ENCODE measurements at places on chromosomes 1 and 21. TPM values are rescaled to one million over a fixed set of nuclear protein-coding genes. Genes with fewer than 3 reads are reported as not detected.

DNA sequence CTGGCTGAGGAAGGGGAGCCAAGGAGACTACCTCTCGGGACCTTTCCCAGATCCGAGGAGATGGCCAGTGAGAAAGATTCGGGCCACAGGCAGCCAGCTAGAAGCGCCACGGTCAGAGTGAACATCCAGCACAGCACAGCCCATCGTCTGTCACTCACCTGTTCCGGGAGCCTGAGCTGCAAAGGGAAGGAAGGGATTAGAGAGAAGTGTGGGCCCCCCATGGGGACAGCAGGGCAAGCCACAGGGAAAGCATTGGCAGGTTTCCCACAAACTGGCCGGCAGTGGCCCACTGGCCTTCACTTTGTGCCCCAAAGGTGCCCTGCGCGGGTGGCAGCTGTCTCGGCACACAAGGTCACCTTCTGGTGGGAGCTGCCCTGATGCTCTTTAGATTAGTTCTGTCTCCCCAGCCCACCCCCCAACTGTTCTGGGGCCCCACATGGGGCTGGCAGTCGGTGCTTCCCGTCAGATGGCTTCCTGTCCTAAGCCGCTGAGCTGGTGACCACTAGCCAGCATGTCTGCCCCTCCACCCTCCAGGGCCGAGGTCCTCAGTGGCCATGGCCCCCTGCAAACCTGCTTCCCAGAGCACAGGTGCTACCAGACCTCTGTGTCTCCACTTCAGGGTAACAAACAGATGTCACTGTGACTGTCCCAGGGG lies 56.7 kb downstream of the LACTBL1 start:
- DNase-seq = no peak

DNA sequence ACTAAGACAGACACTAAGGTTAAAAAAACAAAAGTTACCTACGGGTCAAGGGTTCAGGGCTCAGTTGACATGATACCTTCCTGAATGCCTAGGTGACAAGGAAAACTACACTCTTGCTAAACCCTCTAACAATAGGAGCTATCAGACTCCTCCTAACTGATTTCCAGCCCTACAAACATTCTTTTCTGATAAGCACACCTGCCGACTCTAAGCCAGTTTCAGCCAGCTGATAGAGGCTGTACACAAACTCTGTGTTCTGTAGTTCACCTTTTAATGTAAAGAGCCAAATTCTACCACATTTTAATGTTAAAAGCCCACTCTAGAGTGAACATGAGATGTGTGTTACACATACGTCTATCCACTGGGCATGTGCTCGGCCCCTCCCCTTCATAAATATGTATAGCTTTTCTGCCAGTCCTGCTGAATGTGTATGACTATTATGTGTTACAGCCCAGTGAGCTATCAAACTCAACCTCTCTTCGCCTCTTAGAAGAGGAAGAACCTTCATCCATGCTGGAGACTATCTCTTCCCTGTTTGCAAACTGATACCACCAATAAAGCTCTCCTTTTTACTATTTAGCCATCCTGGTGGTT lies 40.0 kb upstream of the FAM163A start:
- no peak for DNase-seq

DNA sequence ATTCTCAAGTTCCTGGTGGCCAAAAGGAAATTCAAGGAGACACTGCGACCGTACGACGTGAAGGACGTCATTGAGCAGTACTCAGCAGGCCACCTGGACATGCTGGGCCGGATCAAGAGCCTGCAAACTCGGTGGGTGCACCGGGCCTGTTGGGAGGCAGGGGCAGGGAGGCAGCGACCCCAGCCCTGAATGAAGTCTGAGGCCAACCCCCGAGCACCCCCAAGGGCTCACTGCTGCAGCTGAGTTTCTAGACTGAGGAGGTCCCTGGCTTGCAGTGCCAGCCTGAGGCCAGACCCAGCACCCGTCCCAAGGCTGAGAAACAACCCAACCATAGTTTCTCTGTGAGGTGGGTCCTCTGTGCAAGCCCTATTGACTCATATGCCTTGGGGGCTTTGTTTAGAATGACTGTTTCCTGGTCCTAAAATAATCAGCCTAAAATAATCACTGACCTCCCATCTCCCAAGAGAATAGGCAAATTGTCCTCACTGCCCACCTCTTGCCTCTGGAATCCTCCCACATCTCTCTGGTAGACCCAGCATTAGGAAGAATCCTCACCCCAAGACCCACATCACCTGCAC lies 27.1 kb downstream of the CITED4 start:
- no peak for DNase-seq

DNA sequence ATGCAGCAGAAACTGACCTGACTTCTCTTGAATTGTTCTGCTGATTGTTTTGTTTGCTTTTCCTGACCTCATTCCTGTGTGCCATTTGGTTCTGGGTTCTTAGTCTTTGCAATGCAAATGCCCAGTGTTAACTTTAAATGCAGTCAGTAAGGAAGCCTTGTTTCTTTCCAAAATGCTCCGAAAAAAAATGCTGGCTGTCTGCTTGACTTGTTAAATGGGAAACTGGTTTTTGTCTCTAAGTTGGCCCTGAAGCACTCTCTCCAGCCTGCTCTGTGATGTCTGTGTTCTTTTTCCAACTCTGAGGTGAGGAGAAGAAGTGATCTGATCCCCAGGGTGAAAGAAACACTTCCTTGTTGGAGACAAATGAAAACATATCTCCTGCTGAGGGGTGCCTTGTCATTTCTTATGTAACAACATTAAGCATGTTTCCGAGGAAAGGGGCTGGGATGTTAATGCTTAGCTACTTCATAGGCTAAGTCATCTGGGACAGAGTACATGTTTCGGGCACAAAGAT lies 256.3 kb upstream of the ADGRL4 start:
- no peak for DNase-seq

DNA sequence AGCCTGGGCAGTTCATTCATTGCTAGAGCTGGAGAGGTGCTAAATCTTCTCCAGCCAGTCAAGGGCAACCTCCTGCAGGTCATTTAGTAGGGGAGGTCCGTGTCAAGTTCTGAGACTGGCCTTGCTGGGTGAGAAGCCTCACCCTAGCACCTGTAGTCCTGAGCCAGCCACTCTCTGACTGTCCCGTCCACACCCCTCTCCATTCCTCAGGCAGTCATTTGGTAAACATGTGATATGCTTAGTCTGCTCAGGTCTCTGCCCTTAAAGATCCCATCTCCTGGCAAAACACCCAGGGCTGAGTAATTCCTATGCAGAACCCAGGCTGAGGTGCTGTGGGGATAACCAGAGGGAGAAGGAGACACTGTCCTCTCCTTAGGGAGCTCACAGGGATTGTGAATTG lies 13.7 kb upstream of the IGFN1 start:
- no peak for DNase-seq

GRCh38 chr21:42363312-42363711 lies 3.0 kb downstream of the TFF1 start:
- DNase-seq = no peak

DNA sequence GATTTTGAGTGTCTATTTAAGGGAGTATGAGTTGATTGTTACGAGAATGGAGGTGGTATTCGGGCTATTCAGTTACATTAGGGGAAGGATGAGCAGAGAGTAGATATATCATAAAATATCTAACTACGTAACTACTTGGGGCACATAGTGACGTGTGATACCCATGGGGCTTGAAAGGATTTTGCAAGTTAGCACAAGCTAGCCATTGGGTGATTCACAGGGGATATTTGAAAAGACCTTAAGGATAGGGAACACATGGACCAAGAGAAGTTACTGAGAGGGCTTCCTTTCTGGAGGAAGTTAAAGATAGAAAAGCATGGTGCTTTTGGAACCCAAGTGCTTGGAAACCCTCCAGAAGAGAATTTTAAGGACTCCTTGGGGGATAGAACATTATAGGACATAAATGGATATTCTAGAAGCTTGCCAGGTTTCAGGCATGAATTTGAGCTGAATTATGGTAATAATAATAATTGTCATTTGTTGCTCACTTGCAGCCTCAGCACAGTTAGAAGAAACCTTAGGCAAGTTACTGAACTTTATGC lies 5.4 kb downstream of the DISP1 start:
- no peak for DNase-seq

DNA sequence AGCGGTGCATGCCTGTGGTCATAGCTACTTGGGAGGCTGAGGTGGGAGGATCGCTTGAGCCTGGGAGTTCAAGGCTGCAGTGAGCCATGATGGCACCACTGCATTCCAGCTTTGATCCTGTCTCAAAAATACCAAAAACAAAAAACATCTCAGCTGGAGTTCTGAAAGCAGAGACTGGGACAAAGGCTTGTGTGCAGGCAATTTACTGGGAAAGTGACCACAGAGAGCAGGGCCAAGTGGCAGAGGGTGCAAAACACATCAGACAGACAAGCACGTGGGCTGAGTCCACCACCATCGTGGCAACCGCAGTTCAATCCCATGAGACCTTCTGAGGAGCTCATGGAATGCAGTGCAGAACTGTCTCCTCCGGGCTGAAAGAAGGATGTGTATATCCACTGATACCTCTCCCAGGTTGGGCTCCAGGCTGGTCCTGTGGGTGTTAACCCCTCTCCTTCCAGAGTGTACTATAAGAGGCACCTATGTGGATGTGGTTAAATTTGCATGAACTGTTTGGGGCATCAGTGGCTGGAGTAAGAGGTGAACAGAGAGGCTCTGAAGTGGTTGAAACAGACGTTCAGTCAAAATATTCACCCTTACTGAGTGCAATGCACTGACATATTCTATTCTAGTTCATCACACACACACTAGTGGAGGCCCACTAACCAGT lies 10.8 kb downstream of the PIGP start:
- no peak for DNase-seq

DNA sequence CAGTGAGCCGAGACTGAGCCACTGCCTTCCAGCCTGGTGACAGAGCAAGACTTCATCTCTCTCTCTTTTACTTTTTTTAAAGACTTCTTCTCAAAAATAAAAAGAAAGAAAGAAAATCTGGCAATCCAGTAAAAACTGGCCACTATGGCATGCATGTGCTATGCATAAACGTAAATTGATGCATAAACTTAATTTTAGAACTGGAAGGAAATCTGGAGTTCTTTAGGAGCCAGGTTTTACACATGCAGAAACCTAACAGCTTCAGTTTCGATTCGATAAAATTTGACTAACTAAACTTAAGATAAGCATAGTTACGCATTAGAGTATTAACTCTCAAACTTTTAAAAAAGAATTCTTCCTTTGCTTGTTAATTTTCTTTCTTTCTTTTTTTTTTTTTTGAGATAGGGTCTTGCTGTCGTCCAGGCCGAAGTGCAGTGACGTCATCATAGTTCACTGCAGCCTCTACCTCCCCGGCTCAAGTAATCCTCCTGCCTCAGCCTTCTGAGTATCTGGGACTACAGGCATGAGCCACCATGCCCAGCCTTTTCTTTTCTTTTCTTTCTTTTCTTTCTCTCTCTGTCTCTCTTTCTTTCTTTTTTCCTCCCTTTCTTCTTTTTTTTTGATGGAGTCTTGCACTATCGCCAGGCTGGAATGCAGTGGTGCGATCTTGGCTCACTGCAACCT lies 11.9 kb upstream of the LGALS8 start:
- no peak for DNase-seq

GRCh38 chr1:16348414-16349182 lies 3.7 kb downstream of the FBXO42 start:
- DNase-seq = no peak

DNA sequence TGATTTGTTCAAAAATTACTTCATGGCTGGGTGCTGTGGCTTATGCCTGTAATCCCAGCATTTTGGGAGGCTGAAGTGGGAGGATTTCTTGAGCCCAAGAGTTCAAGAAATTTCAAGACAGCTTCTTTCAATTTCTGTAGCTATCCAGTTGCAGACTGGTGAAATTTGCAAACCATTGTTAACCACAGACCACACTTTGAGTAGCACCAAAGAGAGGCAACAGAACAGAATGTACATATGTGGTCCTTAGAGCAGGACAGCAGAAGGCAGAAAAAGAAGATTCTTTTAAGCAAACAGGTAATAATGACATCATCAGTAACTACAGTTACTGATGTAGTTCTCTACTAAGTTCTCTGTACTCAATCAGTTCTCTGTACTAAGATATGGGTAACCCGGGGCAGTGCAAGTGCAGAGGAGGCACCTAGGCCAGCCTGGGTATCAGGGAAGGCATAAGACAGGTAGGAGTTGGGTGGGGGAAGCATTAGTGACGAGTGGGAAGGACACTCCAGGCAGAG lies 5.5 kb upstream of the KLF17 start:
- DNase-seq = no peak

- no peak for DNase-seq
Measured at GRCh38 chr1:151142411-151143056, 3.9 kb downstream of the SEMA6C start.

- DNase-seq = no peak
Measured at GRCh38 chr1:32100807-32101708, 6.8 kb upstream of the KPNA6 start.

DNA sequence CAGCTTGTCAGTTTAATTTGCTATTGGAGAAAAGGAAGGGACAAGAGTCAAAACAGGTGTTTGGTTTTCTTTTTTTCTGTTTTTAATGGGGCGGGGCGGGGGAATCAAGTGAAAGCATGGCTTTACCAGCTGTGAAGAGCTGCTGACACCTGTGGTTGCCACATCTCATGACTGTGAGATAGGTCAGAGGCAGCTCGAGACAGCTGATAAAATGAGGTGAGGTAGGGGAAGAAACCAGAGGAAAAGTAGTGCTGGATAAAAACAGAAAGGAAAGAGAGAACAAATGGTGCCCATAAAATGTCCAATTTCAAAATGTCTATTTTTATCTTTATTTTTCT lies 272.3 kb downstream of the NEGR1 start:
- DNase-seq = no peak

DNA sequence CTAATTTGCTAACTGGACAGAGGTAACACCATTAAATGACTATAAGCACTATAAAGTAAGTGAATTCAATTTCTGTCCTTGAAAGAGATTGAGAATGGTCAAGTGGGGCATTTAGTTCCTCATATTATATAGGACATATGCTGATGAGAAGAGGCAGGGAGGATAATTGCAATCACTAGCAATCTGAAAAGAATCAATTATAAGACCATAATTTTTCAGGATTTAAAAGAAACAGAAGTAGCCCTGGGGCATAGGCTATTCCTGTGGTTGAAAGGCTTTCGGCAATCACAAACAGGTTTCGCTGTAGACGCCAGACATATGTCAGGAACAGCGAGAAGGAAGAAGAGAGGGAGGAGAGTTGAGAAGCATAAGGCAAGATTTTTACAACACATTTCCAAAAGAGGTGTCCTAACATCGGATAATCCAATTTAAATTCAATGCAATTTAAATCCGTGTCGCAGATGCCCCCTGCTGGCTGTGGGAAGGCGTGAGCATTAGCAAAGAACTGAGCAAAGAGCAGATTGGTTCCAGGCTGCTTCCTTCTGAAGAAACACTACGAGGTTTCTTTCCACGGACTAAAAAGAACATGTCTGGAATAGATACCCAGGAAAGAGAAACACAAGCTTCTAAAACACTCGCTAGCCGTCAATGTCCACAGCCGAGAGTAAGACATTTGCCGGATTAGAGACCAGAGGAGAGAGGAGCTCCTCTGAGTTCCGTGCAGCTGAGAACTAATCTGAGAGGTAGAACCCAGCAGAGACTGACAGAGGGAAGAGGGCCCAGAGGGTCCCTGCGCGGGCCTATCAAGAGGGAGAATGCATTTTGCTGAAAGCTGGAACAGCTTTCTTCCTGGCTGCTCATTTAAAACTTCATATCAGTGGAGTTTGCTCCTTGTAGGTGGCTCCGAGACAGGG lies 27.9 kb downstream of the RGS5 start:
- no peak for DNase-seq

GRCh38 chr1:116111524-116112021 lies 374 bp downstream of the MAB21L3 start:
- no peak for DNase-seq

The IKBKE gene
- total RNA-seq = 32.2 TPM

The HSD3B1 gene
- total RNA-seq = not detected

The ANKRD13C gene
- total RNA-seq = 32.2 TPM

The NEK2 gene
- total RNA-seq = 0.99 TPM

The H3-3A gene
- total RNA-seq = 616 TPM

The UBE2U gene
- not detected for total RNA-seq
